ENCODE measurements at places on chromosomes 3 and 15.
A peak's percentile ranks its signal among the peaks of the same experiment; 100 is the strongest.

DNA sequence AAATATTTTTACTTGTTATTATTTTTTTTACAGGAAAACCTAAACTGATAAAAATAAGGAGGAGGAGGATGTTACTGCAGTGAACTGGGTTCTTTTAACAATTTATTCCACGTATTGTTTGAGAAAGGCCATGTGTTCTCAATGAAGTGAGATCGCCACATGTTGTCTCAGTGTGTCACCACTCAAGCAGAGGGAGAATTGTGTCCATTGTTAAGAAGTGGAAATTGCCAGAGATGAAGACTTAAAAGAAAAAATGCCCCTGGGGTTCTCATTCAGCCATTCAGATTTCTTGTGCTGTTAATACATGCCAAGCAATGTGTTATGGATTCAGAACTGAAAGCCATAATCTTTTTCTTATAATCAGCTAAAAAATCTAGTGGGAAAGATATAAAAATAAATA is 297.1 kb downstream of the NSUN3 start:
- DNase-seq = no peak

GRCh38 chr15:57789225-57789624 is 82.7 kb downstream of the POLR2M start:
- DNase-seq = no peak

DNA sequence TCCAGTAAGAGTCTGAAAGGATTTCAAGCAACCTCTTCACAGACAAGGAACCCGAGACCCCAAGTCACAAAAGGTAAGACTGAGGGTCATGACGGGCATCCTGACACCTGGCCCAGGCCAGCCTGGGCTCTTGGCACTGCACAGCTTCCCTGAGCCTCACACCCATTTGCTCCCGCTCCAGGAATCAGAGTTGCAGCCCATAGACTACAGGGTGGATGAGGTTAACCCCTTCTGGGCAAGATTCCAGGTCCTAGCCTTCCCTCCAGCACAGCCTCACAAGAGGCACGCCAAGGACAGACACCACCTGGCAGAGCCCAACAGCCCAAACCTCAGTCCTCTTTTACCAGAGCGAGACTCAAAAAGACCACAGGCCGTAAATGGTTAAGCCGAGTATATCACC is 36.2 kb downstream of the RBPMS2 start:
- no peak for DNase-seq

- no peak for DNase-seq
Observed at GRCh38 chr3:87147562-87147961, 79.5 kb upstream of the CHMP2B start.

GRCh38 chr15:94576889-94577533 is 345.6 kb downstream of the MCTP2 start:
- peak; percentile 10 for DNase-seq

GRCh38 chr15:26028086-26028740 is 165.1 kb upstream of the ATP10A start:
- DNase-seq = no peak

- DNase-seq = no peak
Observed at GRCh38 chr3:107208796-107209195, 168.4 kb upstream of the CCDC54 start.

DNA sequence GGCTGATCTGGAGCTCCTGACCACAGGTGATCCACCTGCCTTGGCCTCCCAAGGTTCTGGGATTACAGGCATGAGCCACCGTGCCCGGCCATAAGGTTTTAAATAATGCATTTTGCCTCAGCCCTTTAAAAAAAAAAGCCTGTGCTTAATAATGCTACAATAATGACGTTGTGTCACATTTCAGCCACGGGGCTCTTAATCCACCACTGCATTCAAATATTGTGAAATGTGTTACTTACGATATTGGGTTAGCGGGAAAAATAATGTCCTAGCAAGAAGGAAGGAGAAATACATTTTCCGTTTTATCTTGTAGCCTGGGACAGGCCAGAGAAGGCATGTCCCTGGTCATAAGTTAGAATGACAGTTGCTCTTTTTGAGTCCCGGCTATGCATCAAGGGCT is 17.6 kb downstream of the PAQR5 start:
- DNase-seq = peak; percentile 78

GRCh38 chr15:91965501-91966193 is 112.1 kb downstream of the SLCO3A1 start:
- no peak for DNase-seq

DNA sequence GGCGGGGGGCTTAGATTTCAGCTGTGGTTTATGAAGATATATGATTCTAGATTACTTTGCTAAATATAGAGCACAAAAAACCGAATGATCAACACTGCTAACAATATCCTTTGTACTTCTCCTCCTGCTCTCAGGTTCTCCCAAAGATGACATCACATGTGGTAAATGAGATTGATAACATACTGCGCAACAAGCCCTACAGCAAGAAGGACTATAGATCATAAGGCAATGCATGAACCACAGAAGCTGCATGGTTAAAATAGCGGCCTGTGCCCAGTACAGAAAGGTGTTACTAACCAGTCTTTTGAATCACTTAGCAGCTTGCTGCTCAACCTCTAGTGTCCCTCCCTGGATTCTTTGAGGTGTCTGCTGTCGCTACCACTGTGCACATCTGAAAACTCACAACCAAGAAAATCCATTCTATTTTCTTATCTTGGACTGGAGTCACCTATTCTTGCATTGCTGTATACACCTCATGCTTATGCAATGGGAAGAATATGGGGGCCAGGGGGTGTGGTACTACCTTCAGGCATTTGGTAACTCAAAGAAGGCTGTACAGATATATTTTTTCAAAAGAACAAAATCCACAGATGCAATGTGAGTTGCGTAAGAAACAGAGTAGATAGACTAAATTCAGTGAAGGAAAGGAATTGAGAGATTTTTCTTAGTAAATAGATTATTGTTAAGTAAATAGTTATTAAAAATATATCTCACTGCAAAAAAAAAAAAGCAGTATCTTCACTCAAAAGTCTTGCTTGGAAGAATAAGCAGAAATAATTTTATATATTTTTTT is 18.2 kb downstream of the SSR3 start:
- DNase-seq = no peak

DNA sequence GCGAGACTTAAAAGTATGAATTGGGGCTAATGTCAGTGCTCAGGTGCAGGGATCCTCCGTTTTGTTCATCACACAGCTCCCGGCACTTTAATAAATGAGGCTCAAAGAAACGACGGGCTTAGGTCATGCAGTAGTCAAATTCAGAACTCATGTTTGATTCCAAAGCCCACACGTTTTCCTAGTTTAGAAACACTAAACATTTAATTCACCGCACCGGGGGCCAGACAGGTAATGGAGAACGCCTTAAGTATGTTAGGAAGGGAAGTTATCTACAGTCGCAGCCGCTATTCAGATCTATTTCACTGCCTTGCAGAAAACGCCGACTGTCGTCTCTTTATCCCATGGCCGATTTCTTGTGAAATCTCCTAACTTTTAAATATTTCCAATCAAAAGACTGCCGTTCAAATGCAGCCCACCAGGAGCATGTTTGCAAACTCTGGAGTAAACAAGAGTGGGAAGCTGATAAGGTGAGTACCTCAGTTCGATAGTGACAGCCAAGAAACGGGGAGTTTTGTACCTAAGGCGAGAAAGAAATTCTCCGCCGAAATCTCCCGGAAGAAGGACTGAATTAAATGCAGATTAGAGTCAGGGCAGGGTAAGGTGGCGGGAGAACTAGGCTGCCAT is 569 bp downstream of the HIGD2B start:
- DNase-seq = no peak

GRCh38 chr15:65067645-65068402 is at the start of gene RASL12:
RASL12 (minus strand) TSS chr15:65067991; CDS start chr15:65067835, 156 bp downstream.
- no peak for DNase-seq

DNA sequence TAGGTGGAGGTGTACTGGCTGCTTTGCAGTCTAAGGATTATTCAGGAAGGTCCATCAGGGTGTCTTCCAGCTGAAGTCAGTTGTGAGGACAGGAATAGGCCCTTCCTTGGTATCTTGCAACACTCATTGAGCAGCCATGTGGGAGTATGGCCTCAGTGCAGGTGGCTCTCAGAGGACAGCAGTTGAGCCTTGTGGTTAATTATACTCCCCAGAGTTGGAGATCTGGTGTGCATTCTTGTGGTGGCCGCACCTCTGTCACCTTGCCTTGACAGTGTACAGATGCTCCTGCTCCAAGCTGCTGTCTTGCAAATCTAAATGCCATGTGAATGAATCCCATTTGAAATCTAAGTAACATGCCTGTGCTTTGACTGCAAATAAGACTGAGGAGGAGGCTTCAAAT is 339.9 kb upstream of the BCHE start:
- no peak for DNase-seq

Measured in inflammatory macrophage treated with lipopolysaccharide for 4 hours (primary cell).